Activated T-cell treated with anti-CD3 and anti-CD28 coated beads for 48 hours (primary cell): ENCODE measurements at places on chromosomes 7 and 10.

- DNase-seq = no peak
These were observed 36.6 kb upstream of the CCAR1 start for GRCh38 chr10:68684413-68684812.

DNA sequence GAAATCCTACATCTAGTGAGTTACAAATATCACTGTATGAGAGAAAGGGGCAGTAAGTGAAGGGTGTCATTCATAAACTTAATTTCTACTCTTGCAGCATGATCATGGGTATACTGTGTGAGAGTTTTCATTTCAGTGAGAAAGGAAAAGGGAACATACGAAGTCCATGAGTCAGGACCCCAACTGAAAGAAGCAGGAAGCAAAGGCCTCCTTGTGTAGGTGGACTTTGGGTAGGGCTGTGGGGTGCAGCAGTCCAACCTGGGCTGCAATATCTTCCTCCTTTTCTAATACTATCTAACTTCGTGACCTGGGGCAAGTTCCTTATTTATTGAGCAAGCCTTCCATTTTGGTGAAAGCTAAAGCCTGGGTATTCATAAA is 248.2 kb upstream of the TCF7L2 start:
- DNase-seq = no peak

DNA sequence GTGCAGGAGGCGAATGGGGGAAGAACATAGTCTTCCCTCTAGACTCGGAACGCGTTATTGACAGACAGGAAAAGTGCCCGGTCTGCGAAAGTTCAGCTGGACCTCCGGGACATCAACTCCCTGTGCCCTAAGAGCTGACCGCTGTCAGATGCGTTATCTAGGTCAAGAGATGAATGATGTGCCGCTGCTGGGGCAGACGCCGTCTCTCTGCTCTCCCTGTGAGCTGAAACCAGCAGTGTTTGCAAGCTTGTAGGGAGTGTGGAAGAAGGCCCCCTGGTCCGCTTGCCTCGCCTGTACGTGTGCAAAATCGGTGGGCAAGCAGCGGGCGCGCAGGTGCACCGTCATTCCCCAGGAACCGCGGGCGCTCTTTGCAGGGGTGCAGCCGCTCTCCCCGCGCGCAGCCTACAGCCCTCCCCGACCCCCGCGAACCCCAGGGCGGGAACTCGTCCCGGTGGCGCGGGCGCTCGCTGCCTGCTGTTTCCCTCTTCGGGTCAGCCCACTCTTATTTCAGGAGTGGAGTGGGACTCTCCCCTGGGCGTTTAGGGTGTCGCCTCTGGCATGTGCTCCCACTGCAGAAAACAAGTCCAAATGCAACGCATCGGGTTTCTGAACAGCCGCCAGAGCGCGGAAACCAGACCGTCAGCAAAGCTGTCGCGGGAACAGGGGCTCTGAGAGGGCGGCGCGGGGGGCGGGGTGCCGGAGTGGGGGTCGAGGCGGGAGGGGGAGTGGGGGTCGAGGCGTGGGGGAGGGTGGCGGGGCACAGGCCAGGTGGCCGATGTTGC is 1.8 kb upstream of the PFKFB3 start:
- DNase-seq = peak; percentile 45

DNA sequence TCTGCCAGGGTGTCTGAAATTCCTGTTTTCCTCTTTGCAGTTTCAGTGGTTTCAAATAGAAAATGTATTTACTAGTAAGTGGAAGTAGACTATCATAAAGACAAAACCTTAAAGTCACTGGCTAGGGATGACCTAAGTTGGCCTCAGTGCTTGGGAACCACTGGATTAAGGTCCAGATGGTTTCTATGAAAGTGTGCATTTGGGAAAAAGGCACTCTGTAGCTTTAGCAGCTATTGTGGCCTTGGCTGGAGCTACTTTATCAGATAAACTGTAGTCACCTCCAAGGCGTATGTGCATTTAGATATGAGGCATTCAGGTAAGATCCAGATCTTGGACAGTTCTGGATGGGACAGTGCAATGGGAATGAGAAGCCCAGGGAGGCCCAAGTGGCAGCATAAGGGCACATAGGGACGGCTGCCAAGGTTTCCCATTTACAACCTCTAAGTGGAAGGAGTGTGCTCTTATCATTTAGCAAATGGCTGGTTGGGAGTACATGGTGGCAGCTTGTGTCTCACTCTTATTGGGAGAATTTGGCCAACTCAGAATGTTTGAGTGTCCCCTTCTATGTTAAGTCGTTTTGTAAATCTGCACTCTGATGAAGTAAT is 185.6 kb downstream of the LRMDA start:
- DNase-seq = no peak

GRCh38 chr7:158876984-158877383 is 20.6 kb downstream of the DYNC2I1 start:
- DNase-seq = no peak
